ENCODE measurements at places on chromosomes 16 and 17.

GRCh38 chr16:19840524-19841110 lies 44.0 kb downstream of the GPRC5B start:
- DNase-seq, result no peak

DNA sequence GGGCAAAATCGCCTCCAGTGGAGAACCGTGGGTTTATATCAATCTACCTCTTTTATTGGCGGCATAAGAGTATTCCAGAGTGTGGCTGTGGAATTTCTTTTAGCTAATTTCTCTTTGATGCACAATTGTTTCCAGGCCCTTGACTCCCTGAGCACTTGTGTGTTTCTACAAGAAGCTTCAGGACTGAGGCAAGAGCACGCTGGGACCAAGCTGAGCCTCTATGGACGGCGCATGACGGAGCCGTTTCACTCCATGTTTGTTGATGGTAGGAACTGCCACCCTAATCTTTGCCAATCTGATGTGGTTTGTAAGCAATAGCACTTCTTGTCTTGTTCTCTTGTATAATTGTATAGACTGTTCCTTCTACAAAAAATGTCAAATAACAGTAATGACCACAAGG lies 11.2 kb upstream of the ANKRD40CL start:
- no peak for DNase-seq

GRCh38 chr16:66552286-66553177 lies at the start of gene CKLF:
Gene CKLF (plus strand): TSS chr16:66552576. CDS start chr16:66552716, 140 bp downstream.
- DNase-seq, result peak; percentile 85

DNA sequence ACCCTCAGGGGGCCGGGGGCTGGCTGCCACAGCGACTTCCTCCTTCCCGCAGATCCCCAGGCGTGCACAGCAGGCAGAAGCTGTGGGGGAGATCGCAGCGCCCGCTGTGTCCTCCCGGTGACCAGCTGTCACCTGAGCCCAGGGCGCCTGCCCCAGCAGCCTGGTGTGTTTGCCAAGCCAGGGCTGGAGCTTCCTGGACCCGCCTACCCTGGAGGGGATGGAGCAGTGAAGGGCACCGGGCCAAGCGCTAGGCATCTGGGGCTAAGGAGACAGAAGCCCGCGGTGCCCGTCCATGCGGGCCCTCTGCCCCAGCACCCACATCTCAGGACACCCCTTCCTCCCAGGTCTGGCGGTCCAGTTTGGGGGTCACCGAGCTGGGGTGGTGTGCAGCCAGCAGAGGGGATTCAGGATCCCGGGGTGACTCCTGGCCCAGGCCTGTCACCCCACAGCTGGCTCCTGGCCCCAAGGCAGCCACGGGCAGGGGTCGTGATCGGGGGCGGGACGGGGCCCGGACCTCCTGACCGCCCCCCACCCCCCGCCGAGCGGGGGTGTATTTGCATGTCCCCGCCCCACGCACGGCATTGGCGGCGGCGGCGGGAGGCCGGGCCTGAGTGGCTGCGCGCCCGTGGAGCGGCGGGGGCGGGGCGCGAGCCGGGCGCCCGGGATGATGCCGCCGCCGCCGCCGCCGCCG lies at the start of gene RAB26:
Gene RAB26, plus strand, starts transcription at position 645 of the 691 bp plus-strand sequence. CDS start 159 bp downstream, outside the sequence.
- peak; percentile 82 for DNase-seq

DNA sequence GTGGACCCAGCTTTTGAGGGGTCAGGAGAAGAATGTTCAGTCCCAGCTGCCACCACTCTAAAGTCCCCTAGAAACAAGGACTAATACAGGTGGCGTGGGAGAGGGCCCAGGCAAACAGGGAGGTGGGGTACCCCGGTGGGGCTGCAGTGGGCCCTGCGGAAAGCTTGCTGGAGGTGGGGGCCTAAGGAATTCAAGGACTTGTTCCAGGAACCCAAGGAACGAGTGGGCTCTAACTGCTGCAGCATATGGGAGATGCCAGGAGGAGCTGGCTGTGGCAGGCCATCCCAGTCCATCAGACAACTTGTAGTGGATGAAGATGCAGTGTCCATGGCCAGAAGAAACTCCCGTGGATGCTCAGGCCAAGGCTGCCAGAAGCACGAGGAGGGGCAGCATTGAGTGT lies 10.6 kb downstream of the SNX20 start:
- no peak for DNase-seq

- DNase-seq, result no peak
Measured at GRCh38 chr17:82683534-82683933, 15.0 kb downstream of the RAB40B start.

DNA sequence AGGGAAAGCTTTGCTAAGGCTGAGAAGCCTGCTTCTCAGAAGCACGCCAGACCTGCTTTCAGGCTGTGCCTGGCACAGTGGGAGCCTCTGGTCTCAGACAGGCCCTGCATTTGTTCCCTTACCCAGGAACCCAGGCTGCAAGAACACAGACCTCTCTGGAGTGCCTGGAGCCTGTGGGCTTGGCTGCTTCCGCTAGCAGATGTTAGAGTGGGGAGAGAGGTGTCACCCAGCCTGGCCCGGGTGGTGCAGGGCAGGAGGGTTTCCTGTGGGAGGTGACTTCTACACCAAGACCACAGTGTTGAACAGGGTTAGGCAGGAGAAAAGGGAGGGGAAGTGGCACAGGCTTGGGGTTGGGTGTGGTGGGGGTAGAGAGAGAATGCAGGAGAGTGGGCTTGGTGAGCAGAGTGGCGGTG lies 35.8 kb upstream of the ADGRG1 start:
- DNase-seq, result no peak

DNA sequence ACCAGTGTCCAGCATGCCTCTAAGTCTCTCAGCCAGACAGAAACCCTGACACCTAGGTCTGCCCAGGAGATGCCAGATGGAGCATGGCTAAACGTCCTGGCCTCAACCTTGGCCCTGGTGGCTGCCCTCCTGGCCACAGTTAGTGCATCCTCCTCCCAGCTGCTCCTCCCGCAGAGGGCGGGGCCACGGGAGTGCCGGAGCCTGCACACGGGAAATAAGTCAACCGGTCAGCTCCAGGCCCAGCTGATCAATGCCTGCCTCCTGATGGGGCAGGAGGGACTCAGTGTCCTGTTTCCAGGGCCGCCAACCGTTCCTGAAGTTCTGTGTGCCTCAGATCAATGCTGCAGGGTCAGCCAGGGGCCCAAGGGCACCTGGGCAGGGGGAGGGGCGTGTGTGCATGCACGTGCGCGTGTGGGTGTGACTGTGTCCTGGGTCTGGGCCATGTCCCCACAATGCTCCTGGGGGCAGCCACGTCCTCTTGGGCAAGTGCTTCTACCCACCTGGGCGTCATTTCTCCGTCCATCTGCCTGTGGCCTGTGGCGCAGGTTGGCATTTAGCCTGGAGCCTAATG lies 4.6 kb upstream of the KCNJ12 start:
- DNase-seq, result no peak

DNA sequence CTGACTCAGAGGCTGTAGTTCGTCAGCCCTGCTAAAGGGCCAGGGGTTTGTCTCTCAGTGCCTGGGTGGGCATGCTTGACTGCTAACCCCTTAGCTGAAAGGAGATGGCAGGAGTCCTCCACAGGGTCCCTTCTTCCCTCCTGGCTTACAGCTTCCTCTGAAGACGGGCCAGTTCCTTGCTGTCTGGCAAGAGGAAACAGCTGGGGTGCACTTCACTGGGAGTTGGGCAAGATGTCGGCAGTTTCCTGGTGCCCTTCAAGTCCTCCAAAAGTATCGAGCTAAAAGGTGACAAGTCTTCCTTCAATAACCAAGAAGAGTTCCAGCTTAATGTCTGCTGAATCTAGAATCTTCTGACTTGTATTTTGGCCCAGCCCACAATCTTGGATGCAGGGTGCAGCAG lies 23.4 kb downstream of the NUP85 start:
- DNase-seq, result no peak

DNA sequence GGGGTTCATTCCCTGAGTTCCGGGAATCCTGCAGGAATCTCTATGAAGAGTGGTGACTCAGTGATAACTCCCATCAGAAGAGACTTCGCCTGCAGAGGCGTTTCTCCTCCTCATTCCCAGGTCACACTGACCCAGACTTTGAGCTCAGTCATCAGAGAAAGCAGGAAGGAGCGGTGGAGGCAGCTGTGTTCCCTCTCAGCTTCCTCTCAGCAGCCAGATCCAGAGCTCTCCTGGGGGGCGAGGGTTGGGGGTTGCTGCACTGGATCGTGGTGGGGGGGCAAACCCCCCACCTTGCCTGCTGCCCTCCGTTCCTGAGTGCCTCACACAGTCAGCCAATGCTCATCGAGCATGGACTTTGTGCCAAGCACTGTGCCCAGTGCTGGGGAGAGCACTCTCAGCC lies 271.2 kb downstream of the CBLN1 start:
- no peak for DNase-seq

- no peak for DNase-seq
Measured at GRCh38 chr16:65285128-65286048, 163.5 kb upstream of the CDH11 start.

DNA sequence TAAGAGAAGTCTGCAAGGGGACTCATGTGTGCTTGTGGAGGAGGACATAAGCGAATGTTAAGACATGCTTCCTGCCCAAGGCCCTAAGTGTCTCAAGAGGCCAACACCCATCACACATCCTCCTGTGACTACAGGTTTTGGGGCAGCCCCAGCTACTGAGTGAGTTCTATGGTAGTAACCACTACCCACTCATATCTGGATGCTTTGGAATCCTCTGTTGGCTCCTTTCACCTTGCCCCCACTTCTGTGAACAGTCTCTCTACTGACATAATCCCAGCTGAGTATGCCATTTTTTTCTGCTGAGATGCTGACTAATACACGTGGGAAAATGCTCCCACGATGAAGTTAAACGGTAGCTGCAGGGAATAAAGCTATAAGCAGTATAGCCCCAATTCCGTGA lies 153.5 kb downstream of the VPS53 start:
- no peak for DNase-seq
